ENCODE measurements at places on chromosomes 4 and X.

DNA sequence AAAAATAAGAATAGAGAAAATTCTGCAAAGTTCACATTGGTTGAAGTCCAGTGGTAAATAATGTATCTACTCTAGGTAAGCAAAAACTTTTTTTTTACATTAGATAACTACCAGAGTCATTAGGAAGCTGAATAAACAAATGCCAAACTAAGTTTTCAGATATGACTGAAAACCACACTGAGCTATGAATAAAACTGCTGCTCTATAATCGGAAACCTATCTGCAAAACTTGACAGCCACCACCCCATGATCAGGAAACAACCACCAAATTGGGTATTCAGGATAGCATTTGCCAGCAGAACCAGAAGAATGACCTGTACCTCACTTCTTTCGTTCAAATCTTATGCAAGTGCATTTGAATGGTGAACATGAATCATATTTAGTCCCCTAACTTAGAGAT is 173.0 kb upstream of the TET2 start:
- no peak for DNase-seq

DNA sequence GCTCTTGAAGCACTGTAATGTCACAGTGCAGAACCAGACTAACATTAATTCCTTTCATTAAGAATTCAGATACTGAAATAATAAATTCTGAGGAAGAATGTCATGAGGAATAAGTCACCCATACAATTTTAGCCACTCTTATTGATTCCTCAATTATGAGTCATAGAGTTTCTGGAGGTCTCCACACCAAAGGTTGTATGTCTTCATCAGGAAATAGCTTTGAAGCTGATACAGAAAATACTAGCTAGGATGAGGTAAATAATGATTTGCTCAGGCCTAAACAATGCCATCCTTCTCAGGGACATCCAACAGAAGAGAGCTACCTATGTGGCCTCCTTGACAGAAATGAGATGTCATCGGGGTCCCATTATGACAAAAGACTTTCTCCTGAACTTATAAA is 238.8 kb downstream of the OR13H1 start:
- DNase-seq: no peak

- DNase-seq: no peak
Measured at GRCh38 chr4:88756149-88756548, 58.5 kb upstream of the NAP1L5 start.

GRCh38 chr4:164572877-164573279 is 181.1 kb upstream of the SMIM31 start:
- no peak for DNase-seq

DNA sequence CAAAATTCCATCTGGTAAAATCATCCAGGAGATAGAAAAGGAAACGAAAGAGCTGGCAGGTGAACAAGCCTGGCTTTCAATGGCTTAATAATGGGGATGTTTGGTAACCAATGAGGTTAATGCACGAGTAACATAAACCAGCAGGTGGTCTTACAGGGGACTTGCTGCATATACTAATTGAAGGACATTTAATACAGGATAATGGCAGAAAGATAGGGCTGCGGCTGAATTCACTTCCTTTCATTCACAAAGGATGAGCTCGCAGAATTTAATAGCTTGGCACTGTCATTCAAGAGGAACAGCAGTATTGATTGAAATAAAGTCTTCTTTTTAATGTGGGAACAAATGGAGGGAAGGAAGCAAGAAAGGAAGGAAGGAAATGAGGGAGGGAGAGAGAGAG is 156.3 kb upstream of the RAI2 start:
- no peak for DNase-seq

DNA sequence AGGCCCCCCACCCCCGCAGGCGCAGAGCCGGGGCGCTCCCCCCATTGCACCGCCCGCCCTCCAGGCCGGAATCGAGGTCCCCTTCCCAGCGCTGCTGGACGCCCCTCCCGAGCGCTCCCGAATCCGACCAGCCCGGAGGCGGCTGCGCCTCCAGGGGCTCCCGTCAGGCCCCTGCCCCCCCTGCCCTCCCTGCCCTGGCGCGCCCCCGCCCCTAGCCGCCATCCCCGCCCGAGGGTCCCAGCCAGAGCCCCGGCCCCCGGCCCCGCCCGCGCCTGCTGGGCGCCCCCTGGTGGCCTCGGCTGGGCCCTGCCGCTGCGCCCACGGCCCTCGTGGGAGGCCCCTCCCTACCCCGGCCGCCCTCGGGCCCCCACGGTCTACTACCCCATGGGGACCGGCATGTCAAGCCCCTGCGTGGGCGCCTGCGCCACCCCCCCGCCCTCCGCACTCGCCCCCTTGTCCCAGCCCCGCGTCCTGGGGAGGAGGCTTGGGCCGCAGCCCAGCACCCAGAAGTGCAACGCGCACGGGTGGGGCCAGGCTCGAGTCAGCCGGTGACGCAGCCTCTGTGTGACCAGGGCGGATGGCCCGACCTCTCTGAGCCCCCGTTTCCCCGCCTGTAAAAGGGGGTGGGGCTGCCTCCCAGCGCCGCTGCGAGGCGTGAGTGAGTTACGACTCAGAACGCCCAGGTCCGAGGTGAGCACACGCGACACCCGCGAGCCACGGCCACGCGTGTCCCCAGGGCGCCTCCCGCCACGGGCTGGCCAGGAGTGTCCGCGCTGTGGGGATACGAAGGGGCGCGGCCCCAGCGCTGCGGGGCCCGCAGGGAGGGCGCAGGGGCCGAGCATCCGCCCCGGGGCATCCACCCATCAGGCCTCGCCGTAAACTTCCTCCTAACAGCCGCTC is 104.9 kb downstream of the FAM53A start:
- DNase-seq: peak; percentile 78

DNA sequence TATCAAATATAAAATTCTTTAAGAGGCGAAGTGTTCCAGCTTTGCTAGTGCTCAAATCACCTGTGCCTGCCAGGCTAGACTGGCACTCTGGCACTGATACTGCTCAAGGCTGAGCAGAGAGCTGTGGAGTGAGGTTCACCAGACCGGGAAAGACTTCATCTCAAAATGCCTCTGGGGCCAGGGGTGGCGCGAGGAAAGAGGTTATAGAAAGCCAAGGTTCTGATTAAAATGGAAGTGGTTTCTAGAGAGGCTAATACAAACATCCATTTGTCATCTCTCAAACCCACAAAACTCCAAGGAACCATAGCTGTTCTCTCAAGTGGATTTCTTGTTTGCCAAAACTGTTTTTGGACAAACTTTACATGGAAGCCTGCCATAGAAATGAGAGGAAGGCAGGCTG is 41.5 kb downstream of the F11 start:
- DNase-seq: no peak

GRCh38 chr4:132651196-132651595 is 497.9 kb upstream of the PCDH10 start:
- DNase-seq: no peak

DNA sequence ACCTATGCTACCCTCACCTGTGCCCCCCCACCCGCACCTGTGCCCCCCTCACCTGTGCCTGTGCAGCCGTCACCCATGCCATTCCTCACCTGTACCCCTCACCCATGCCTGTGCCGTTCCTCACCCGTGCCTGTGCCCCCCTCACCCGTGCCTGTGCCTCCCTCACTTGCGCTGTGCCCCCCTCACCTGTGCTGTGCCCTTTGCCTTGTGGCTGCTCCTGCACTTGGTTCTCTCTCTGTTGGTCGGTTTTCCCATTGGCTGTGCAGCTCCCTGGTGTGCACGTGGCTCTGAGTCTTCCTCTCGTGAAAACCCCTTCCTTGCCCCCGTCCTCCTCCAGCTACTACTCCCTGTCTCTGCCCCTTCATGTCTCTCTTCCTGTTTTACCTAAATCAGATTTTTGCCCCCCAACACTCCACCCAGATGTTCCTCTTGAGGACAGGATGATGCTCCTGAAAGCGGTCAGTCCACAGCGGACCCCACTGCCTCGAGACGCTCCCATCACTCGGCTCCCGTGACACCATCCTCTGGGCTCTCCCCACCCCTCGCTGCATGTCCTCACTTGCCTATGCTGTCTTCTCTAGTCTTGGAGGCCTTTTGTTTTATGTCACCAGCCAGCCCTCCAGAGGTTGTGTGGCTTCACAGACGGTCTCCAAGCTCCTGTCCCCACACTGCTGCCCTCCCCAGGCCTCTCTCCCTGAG is 6.8 kb downstream of the MAEA start:
- no peak for DNase-seq

DNA sequence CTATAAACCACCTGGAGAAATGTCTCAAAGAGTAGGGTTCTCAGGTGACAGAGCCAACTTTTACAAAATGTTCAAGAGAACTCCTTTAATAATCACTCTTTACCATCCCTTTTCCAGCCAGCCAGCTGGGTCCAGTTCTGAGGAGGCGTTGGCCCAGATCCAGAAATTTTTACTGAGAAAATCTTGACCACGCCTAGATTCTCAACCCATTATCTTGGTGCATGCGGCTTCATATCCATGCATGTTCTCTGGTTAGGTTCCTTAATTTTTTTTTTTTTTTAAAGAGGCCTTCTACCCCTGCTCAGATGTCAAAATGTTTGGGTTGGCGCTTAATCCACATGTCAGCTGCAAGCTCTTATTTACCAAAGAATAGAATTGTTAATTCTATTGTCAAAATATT is 12.0 kb upstream of the MAP7D2 start:
- DNase-seq: no peak

- no peak for DNase-seq
Measured at GRCh38 chr4:18077808-18078207, 56.3 kb upstream of the LCORL start.

GRCh38 chr4:109810552-109811387 is 4.8 kb upstream of the GAR1 start:
- no peak for DNase-seq

DNA sequence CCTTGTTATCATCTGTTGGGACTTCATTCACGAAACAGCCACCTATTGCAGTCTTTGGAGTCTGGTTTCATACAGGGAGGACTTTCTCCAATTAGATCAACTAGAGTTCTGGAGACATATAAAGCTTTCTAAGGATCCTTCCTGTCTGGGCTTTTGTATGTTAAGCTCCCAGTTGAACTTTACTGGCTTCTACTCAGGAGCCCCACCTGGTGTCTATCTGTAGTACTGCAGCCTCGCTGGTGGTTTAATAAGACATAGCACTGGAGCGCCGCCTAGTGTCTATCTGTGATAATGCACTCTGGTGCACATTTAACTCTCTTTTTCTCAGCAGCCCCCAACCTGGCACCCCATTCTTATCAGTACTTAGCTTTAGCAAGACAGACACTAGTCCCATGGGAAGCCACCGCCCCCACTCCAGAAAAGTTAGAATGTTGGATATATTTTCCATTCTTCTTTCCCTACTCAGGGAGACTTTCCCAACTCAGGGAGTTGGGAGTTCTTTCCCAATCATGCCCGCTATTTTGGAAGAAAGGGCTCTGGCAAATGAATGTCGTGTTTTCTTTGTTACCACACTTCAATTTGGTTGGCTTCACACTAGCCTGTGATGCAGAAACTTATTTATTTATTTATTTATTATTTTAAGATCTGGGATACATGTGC is 36.9 kb upstream of the SYTL4 start:
- peak; percentile 47 for DNase-seq

- DNase-seq: no peak
Measured at GRCh38 chr4:179698321-179698720, 2256.1 kb upstream of the AGA start.
